Stomach (tissue), 19 donors: ENCODE measurements at places on chromosomes 1 and 21. TPM values are rescaled to one million over a fixed set of nuclear protein-coding genes. Genes with fewer than 3 reads are reported as not detected.

The C1QB gene
- 66.1 TPM for total RNA-seq

- peaks cover 31% of the 10 kb centered on the region for H3K4me1 ChIP-seq
- no peak overlapping the region for H3K4me3 ChIP-seq
These were observed 35.9 kb upstream of the NBL1 start for GRCh38 chr1:19608232-19608631.

DNA sequence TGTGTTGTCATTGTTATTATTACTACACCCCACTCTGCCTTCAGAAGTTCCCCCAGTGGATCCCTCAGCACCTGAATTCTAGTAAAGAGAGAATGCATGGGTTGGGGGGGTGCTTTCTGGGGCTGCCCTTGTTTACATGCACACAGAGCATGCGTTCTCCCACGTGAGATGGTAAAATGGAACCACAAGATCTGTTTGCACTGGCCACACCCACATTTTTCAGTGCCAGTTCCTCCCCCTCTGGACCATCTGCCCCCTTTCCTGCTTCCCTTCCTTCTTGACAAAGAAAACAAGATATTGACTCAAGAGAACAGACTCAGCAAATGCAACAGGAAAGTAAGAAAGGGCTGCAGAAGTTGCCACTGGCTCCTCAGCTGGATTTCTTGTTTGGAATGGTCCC is 8.9 kb downstream of the SLC6A17 start:
- no peak overlapping the region for H3K4me3 ChIP-seq
- H3K36me3 ChIP-seq, result no peaks in the 10 kb centered on the region
- no peaks in the 10 kb centered on the region for H3K27me3 ChIP-seq

DNA sequence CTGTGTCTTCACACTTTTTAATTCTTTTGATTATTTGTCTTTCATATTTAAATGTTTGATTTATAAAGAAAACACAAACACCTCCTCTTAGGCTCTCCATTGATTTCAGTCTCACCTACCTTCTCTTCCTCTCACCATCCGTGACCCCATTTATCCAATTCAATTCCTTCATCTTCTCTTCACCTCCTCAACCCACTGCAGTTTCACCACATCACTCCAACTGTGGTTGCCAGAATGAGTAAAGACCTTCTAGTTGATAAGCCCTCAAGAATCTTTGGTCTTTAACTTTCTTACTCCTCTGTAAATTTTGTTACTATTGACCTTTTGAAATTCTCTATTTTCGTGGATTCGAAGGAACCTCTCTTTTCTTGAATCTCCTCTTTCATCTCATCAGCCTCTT is 260.7 kb downstream of the CHRM3 start:
- H3K27ac ChIP-seq, result no peak overlapping the region
- no peak for DNase-seq
- H3K27me3 ChIP-seq, result no peaks in the 10 kb centered on the region
- no peak overlapping the region for H3K4me3 ChIP-seq
- no peaks in the 10 kb centered on the region for H3K36me3 ChIP-seq
- H3K4me1 ChIP-seq, result no peaks in the 10 kb centered on the region

- no peaks in the 10 kb centered on the region for H3K27me3 ChIP-seq
- peaks cover 18% of the 10 kb centered on the region for H3K36me3 ChIP-seq
- peak overlapping the region; percentile 77 for H3K4me3 ChIP-seq
- DNase-seq, result peak; percentile 77
- peak overlapping the region; percentile 92 for H3K27ac ChIP-seq
- peaks cover 37% of the 10 kb centered on the region for H3K4me1 ChIP-seq
These were observed 534 bp downstream of the C1orf56 start for GRCh38 chr1:151047925-151048644.

DNA sequence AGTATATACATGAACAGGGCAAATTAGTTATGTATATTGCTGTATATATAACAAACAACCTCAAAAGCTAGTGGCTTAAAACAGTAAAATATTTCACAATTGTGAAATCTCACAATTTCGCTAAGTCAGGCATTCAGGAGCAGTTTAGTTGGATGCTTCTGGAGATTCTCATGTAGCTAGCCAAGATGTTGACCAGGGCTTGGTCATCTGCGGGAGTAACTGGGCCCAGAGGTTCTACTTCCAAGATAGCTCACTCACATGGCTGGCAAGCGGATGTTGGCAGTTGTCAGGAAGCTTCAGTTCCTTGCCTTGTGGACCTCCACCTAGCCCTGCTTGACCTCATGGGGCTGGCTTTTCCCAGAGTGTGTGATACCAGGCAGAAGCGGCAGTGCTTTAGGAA is 95.6 kb downstream of the TTC3 start:
- peaks cover 67% of the 10 kb centered on the region for H3K36me3 ChIP-seq
- H3K27ac ChIP-seq, result no peak overlapping the region
- DNase-seq, result no peak
- no peaks in the 10 kb centered on the region for H3K27me3 ChIP-seq
- H3K4me3 ChIP-seq, result no peak overlapping the region

The TBX19 gene
- 2.9 TPM for total RNA-seq

GRCh38 chr1:235404190-235404589 is 37.0 kb downstream of the TBCE start:
- H3K36me3 ChIP-seq, result no peaks in the 10 kb centered on the region
- no peaks in the 10 kb centered on the region for H3K27me3 ChIP-seq
- no peak overlapping the region for H3K4me3 ChIP-seq
- H3K4me1 ChIP-seq, result peaks cover 7% of the 10 kb centered on the region
- DNase-seq, result no peak

The CCDC17 gene
- total RNA-seq, result 16.5 TPM

The TSSK3 gene
- total RNA-seq, result not detected

The C4BPA gene
- not detected for total RNA-seq

- no peaks in the 10 kb centered on the region for H3K36me3 ChIP-seq
- no peaks in the 10 kb centered on the region for H3K4me1 ChIP-seq
- no peak overlapping the region for H3K4me3 ChIP-seq
- no peak for DNase-seq
- peaks cover 17% of the 10 kb centered on the region for H3K27me3 ChIP-seq
These were observed 51.5 kb downstream of the SYT2 start for GRCh38 chr1:202658769-202659168.

DNA sequence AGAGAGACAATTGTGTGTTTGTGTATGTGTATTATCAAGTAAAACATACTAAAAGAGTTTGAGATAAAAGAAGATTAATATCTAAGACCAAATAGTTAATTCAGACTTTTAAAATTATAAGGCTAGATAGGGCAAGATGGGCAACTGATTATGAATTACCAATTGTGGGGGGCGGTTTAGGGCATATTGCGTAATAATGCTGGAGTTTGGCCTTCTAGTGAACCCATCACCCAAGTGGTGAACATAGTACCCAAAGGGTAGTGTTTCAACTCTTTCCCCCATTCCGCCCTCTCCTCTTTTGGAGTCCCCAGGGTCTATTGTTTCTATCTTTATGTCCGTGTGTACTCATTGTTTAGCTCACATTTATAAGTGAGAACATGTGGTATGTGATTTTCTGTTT is 55.4 kb downstream of the FRRS1 start:
- no peak for DNase-seq
- peaks cover 55% of the 10 kb centered on the region for H3K36me3 ChIP-seq
- no peak overlapping the region for H3K27ac ChIP-seq
- no peak overlapping the region for H3K4me3 ChIP-seq
- H3K4me1 ChIP-seq, result no peaks in the 10 kb centered on the region

DNA sequence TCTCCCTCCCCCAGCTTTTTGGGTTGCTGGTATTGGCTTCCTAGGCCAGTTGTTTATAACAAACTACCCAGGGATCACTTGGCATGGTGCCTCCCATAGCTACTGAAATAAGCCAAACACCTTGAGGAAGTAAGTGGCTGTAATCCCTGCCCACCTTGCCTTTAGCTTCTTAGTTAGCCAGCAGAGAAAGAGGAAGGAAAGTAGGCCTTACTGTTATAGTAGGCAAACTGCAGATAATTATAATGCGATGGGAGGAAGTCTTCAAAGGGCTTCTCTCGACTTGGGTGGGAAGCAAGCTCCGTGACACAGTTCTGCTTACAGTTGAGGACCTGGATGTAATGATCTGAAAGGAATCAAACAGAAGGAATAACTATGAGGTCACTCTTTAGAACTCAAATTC is 8.2 kb downstream of the P3H1 start:
- no peak for DNase-seq
- no peak overlapping the region for H3K27ac ChIP-seq
- no peak overlapping the region for H3K4me3 ChIP-seq
- H3K36me3 ChIP-seq, result peaks cover 39% of the 10 kb centered on the region
- H3K27me3 ChIP-seq, result no peaks in the 10 kb centered on the region

DNA sequence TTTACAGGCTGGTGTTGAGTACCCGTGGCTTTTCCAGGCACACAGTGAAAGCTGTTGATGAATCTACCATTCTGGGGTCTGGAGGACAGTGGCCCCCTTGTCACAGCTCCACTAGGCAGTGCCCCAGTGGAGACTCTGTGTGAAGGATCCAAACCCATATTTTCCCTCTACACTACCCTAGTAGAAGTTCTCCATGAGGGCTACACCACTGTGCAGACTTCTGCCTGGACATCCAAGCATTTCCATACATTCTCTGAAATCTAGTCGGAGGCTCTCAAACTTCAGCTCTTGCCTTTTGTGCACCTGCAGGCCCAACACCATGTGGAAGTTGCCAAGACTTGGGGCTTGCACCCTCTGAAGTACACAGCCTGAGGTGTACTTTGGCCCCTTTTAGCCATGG is 227.8 kb downstream of the BACH1 start:
- H3K36me3 ChIP-seq, result no peaks in the 10 kb centered on the region
- no peak for DNase-seq
- H3K4me3 ChIP-seq, result no peak overlapping the region
- no peaks in the 10 kb centered on the region for H3K27me3 ChIP-seq
- no peak overlapping the region for H3K27ac ChIP-seq

GRCh38 chr1:225418598-225418997 is 9.2 kb downstream of the LBR start:
- H3K4me1 ChIP-seq, result peaks cover 7% of the 10 kb centered on the region
- DNase-seq, result peak; percentile 73
- peaks cover 85% of the 10 kb centered on the region for H3K36me3 ChIP-seq
- no peak overlapping the region for H3K27ac ChIP-seq
- no peaks in the 10 kb centered on the region for H3K27me3 ChIP-seq

- H3K36me3 ChIP-seq, result no peaks in the 10 kb centered on the region
- H3K27ac ChIP-seq, result no peak overlapping the region
- H3K4me3 ChIP-seq, result no peak overlapping the region
These were observed 122.3 kb downstream of the SYF2 start for GRCh38 chr1:25110036-25110435.

DNA sequence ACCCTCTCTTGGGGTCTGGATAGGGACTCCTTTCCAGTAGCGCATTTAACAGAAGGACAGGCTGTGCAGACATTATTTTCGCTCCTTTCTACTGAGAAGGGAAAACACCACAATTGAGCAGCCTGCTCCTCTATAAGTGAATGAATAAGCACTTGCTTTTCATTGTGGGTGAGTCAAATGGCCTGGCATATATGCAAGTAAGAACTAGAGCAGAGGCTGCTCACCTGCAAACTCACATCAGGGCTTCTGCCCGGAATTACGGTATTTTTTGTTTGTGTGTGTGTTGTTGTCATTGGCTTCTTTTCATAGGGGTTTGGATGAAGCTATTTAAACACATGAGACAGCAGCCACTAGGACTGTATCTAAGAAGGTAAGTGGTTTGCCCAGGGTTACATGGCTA is 200.1 kb upstream of the CAMK1G start:
- H3K27me3 ChIP-seq, result no peaks in the 10 kb centered on the region
- DNase-seq, result no peak
- no peak overlapping the region for H3K27ac ChIP-seq
- H3K4me3 ChIP-seq, result no peak overlapping the region

DNA sequence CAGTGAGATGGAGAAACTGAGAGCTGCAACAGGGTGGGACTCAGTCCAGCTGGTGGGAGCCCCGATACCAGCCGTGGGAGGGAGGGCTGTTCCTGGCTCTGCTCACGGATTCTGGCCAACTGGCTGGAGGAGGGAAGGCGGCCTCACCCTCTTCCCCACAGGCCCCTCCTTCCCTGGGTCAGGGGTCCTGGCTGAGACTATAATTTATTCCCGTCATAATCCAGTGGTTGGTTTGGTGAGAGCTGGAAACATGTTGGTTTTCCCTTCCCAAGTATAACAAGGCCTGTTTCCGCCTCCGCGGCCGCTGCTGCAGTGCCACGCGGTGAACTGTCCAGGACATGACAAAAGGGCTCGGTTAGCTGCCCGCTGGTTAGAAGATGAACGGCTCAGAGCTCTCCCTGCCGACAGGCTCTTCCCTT is 10.0 kb downstream of the PTPRF start:
- H3K36me3 ChIP-seq, result peaks cover 5% of the 10 kb centered on the region
- H3K27ac ChIP-seq, result peak overlapping the region; percentile 83
- H3K27me3 ChIP-seq, result no peaks in the 10 kb centered on the region
- no peak overlapping the region for H3K4me3 ChIP-seq
- no peak for DNase-seq

GRCh38 chr1:179023946-179024650 is 1.6 kb upstream of the FAM20B start:
- DNase-seq, result no peak
- H3K36me3 ChIP-seq, result no peaks in the 10 kb centered on the region
- no peak overlapping the region for H3K4me3 ChIP-seq
- no peak overlapping the region for H3K27ac ChIP-seq
- H3K27me3 ChIP-seq, result no peaks in the 10 kb centered on the region

- H3K4me1 ChIP-seq, result peaks cover 72% of the 10 kb centered on the region
- H3K27me3 ChIP-seq, result no peaks in the 10 kb centered on the region
- no peak overlapping the region for H3K4me3 ChIP-seq
- H3K27ac ChIP-seq, result peak overlapping the region; percentile 69
- DNase-seq, result no peak
- no peaks in the 10 kb centered on the region for H3K36me3 ChIP-seq
These were observed 26.9 kb downstream of the ITPKB start for GRCh38 chr1:226711976-226712741.

The OPRD1 gene
- total RNA-seq, result not detected

- no peak overlapping the region for H3K27ac ChIP-seq
- H3K36me3 ChIP-seq, result no peaks in the 10 kb centered on the region
- H3K4me1 ChIP-seq, result no peaks in the 10 kb centered on the region
- no peak overlapping the region for H3K4me3 ChIP-seq
- no peak for DNase-seq
These were observed 7.3 kb upstream of the FMN2 start for GRCh38 chr1:240084337-240084736.

DNA sequence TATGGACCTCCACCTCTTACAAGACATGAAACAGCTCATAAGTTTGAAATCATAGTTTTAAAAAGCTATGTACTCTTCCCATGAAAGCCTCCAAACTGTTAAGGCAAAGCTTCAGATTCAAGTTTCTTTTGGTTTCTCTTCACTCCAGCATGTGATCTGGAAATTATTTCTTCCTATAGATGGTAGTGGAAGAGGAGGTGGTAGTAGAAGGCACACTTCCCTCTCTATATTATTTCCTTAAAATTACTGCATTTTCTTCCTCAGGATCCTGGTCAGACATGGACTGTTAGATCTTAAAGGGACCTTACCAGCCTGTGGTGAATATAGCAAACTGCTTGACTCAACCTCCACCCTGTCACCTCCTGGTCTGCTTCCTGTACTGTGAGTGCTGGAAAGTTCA is 31.9 kb downstream of the NHLH2 start:
- DNase-seq, result no peak
- no peak overlapping the region for H3K4me3 ChIP-seq
- H3K27ac ChIP-seq, result no peak overlapping the region
- H3K27me3 ChIP-seq, result no peaks in the 10 kb centered on the region
- no peaks in the 10 kb centered on the region for H3K36me3 ChIP-seq

GRCh38 chr21:38852278-38852677 is 46.5 kb downstream of the ETS2 start:
- no peak overlapping the region for H3K4me3 ChIP-seq
- H3K27me3 ChIP-seq, result no peaks in the 10 kb centered on the region
- no peak for DNase-seq
- no peak overlapping the region for H3K27ac ChIP-seq
- H3K36me3 ChIP-seq, result no peaks in the 10 kb centered on the region
- H3K4me1 ChIP-seq, result no peaks in the 10 kb centered on the region
